Nucleus accumbens (tissue), 56 donors: ENCODE measurements at places on chromosomes 3 and 15.
A peak's percentile ranks its signal among the peaks of the same experiment; 100 is the strongest.

DNA sequence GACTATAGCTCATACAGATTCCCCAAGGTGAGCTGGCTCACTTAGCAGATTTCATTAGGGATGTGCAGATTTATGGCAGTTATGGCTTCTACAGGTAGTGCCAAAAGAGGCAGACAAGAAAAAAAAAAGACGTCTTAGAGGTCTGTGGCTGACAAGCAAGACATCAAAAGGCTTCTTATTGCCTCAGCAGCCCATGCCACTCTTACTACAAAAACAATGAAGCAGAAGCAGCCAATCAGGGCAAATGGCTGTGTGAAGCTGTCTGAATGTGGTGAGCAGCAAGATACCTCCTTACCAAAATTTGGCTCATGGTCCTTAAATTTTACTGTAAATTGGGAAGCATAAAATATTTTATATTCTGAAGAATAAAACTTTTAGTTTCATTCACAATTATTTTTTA lies 557.5 kb upstream of the GOLIM4 start:
- no peak for DNase-seq

GRCh38 chr15:77768107-77768506 lies 135.4 kb upstream of the LINGO1 start:
- DNase-seq, result no peak

- no peak for DNase-seq
Observed at GRCh38 chr3:39052583-39052982, 767 bp downstream of the WDR48 start.

DNA sequence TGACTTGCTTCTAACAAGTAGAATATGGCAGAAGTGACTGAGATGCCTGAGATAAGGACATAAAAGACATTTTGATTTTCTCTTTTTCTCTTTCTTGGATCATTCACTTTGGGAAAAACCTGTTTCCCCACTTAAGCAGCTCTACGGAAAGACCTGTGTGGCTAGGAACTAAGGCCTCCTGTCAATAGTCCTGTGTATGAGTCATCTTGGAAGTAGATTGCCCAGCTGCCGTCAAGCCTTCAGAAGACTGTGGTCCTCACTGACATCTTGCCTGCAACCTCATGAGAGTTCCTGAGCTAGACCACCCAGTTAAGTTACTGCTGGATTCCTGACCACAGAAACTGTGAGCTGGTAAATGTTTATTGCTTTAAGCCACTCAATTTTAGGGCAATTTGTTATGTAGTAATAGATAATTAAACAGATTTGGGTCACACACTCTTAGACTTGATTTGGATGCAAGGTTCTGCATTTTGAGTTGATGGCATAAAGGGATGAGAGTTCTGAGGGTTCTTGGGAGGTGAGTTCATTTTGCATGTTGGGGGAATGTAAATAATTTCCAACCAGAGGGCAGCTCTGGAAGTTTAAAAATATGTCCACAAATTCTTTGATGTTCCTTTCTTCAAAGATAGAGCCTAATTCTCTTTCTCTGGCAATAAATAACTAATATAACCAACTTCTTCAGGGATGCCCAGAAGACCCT lies 229.2 kb downstream of the SQOR start:
- DNase-seq, result no peak

GRCh38 chr3:112786881-112787579 lies 59.6 kb downstream of the CD200R1L start:
- no peak for DNase-seq

GRCh38 chr3:169144731-169145130 lies 518.8 kb downstream of the MECOM start:
- DNase-seq, result no peak

DNA sequence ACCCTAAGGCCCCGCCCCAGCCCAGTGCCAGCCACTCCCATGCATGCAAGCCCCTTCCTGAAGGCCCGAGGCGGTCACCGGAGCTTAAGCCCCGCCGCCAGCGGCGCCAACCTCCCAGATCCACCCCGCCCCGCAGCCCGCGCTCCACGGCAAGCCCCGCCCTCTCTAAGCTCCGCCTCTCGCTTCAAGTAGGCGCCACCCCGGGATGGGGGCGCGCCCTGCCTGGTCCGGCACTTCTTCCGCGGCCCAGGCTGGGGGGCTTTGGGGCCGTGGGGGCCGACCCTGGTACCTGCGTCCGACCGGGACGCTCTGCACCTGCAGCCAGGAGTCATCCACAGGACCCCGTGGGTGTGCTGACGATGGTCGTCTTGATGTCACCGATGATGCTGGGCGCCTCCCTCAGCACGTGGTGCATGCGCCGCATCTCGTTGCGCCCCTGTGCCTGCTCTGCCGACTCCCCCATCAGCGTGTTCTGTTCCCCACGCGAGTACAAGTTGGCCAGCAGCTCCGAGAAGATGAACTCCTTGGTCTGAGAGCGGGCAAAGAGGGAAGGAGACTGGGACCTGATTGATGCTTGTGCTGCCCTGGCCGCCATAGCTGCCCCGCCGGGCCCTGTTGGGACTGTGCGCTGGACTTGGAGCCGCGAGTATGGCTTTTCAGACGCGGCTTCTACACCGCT lies 26.1 kb upstream of the CSPG4 start:
- DNase-seq, result peak; percentile 86

DNA sequence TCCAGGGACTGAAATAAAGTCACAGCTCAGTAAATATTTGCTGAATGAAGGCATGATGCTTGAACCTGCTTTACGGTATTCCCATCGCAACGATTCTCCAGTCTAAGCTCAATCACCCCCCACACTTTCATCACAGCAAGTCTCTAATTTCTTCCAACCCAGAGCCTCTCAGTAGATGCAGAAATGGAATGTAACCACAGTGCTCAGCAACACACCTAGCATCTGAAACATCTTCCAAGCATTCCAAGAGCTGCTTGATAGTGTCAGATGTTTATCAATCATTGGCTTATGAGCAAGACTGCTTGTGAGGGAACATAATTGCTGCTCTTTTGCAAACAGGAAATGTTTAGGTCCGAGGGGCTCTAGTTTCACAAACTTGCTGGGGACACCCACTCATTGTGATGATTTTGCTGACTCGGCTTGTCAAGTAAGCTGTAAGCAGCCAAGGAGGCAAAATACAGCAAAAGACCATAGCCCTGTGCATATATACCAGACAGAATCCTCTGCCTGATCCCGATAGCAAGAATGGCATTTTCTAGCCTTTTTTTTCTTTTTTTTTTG lies 751.2 kb downstream of the NR2F2 start:
- DNase-seq, result no peak

DNA sequence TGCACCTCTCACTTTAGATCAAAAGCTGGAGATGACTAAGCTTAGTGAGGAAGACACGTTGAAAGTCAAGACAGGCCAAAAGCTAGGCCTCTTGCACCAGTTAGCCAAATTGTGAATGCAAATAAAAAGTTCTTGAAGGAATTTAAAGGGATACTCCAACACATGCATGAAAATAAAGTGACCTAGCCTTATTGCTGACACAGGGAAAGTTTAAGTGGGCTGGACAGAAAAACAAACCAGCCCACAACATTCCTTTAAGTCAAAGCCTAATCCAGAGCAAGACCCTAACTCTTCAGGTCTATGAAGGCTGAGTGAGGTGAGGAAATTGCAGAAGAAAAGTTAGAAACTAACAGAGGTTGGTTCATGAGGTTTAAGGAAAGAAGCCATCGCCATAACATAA lies 100.6 kb upstream of the PSMD6 start:
- DNase-seq, result no peak

DNA sequence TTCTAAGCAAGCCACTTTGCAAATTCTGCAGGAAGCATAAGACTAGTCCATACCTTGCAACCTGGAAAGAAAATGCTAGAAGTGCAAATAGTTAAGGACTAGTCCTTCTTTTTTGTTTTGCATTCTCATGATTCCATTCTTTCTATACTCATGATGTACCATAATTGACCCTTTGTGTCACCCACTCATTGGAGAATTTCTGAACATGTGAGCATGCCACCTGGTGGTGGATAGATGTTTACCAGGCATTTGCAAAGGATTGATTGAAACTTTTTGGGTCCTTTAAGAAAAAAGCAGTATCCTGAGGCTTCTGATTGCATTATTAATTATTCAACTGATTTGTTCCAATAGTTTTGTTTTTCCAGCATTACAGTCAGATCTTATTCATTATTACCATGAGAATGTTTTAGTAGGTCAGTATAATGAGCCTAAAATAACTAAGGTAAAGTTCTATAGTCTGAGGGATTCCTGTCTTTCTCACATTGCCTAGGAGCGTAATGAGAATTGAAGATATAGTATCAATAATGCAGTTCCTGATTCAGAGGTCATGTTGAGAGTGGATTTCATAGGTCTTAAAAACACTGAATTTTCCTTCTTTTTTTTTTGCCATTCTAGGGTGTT lies 20.2 kb upstream of the DIPK2A start:
- DNase-seq, result no peak

DNA sequence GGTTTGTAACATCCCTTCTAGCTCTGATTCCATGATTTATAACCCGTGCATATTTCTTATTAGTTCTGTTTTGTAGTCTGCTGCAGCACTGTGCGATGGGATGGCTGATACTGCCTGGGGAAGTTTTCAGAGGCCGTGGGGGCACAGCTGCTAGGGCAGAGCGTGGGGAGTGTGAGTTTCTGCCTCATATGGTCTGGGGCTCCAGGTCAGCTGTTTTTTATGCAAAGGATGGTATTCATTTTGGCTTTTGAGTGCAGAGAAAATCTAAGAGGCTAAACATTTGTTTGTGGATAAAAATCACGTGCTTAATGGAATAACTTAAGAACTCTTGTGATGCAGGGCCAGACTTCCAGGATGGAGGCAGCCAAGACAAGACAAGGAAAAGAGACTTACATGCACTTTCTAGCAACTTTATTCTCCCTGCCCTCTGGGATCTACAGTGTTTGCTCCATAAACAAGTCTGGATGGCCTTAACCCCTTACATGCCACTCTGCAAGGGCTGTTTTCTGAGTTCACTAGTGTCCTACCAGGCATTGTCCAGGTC lies 45.5 kb upstream of the CFAP161 start:
- DNase-seq, result no peak

DNA sequence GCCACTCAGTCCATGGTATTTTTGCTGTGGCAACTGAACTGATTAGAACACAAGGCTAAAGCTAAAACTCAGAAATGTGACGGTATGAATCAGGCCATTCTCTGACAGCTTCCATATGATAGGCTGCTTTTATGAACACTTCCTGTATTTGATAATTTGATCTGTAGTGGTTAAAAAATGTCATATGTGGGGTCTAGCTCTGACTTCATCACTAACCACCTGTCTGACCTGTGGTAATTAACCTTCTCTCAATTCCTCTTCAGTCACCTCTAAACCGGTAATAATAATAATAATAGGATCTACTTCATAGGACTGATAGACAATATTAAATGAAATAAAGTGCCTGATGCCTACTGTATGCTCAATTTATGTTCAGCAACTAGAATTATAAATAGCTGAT lies 223.2 kb downstream of the MBNL1 start:
- DNase-seq, result no peak
